ENCODE measurements at places on chromosomes 16 and 17.
A peak's percentile ranks its signal among the peaks of the same experiment; 100 is the strongest.

DNA sequence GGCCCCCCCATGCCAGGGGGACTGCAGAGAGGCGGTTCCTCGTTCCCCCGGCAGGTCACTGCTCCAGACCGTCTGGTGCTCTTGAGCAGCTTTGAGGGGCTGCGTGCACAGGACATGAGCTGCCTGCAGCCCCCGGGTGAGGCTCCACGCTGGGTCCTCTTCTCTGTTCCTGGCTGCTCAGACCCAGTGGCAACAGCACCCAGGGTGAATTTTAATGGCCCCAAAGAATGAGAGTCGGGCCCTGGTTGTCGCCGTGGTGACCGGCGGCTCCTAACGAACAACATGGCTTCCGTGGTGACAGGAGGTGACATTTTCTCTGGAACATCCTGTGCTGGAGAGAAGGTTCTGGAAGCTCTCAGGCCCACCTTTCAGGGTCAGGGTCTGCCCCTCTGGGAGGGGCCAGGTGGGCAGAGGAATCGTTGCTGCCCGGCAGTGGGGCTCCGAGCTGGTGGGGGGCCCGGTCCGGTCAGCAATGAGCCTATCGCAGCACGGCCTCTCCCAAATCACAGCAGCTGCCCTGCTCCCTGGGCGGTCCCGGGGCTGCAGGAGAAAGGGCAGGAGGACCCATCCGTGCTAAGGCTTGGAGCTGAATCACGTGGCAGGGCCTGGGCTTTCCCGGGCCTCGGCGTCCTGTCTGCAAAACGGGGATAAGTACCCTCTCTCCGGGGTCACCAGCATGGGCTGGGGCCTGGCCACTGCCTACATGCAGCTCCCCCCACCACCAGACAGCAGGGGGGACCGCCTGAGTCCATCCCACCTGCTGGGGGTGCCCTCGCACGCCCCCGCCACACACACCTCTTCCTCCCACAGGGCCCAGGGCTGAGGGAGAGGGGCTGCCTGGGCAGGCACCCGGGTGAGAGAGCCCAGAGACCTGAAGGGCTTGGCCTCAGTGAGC is 3.4 kb upstream of the C1QTNF8 start:
- no peaks in the 10 kb centered on the region for H3K27me3 ChIP-seq
- DNase-seq = peak; percentile 63
- H3K4me1 ChIP-seq = peaks cover 6% of the 10 kb centered on the region
- no peaks in the 10 kb centered on the region for H3K36me3 ChIP-seq
- H3K4me3 ChIP-seq = no peak overlapping the region

DNA sequence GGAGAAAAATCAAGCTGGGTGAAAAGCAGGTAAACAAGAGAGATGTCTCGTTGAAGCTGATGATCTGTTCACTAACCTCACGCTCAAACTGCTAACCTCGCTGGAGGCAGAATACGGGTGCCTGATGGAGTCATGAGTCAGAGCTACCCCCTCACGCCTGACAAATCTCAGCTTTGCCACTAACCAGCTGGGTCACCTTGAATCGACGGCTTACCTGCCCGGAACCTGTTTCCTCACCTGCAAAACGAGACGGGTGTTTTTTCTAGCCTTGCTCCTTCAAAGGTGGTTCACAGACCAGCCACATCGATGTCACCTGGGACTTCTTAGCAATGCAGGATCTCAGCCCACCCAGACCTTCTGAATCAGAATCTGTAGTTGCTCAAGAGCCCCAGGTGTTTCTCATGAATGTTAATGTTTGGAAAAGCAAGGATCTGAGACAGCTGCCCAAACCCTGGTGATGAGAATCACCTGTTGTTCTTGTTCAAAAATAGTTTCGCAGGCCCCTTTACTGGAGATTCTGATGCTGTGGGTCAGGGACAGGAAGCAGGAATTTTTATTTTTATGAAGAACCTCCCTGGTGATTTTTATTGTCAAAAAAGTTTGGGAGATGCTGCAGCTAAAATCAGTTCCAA is 56.9 kb downstream of the MARCHF10 start:
- H3K27me3 ChIP-seq = no peaks in the 10 kb centered on the region
- no peak overlapping the region for H3K4me3 ChIP-seq
- H3K36me3 ChIP-seq = no peaks in the 10 kb centered on the region
- no peaks in the 10 kb centered on the region for H3K4me1 ChIP-seq
- DNase-seq = no peak

GRCh38 chr17:43701318-43701743 is 39.6 kb upstream of the MEOX1 start:
- H3K36me3 ChIP-seq = no peaks in the 10 kb centered on the region
- peaks cover 14% of the 10 kb centered on the region for H3K4me1 ChIP-seq
- H3K27ac ChIP-seq = no peak overlapping the region
- H3K4me3 ChIP-seq = no peak overlapping the region
- DNase-seq = peak; percentile 43

DNA sequence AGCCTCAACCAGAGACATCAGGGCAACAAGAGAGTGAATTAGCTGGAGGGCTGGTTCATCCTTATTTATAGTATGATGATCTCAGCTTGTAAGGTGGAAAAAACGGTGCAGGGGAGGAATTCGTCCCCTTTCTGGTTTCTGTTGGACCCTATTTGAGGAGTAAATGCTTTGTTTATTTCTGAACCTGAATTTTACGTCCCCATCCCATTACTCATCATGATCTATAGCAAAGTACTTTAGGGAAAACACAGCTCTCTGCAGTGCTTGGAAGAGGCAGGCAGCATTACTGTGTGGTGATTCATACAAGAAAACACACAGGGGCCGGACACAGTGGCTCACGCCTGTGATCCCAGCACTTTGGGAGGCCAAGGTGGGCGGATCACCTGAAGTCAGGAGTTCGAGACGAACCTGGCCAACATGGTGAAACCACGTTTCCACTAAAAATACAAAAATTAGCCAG is 8.0 kb upstream of the VAT1L start:
- H3K27me3 ChIP-seq = no peaks in the 10 kb centered on the region
- no peak overlapping the region for H3K4me3 ChIP-seq
- H3K4me1 ChIP-seq = no peaks in the 10 kb centered on the region
- DNase-seq = no peak
- H3K36me3 ChIP-seq = no peaks in the 10 kb centered on the region

DNA sequence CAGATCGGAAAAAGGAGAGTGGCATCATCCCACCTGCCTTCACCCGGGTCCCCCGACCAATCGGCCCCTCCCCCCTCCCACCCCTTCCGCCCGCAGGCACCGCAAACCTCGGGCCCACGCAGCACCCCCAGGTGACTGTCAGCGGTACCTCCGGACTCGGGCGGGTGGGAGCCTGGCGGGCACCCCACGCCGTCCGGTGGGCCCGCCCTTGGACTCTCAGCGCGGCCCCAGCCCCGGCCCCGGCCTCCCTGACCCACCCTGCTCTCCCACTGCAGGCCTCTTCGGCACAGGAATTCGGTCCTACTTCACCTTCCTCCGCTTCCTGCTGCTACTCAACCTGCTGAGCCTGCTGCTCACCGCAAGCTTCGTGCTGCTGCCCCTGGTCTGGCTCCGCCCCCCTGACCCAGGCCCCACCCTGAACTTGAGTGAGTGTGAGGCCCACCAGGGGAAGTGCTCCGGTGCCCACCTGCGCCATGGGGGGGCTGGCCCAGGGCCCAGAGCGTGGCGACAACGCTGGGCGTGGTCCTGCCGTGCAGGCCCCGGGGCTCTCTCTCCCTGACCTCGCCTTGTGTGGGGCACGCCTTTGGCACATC is 1.6 kb downstream of the TMC8 start:
- DNase-seq = peak; percentile 90
- no peaks in the 10 kb centered on the region for H3K36me3 ChIP-seq

DNA sequence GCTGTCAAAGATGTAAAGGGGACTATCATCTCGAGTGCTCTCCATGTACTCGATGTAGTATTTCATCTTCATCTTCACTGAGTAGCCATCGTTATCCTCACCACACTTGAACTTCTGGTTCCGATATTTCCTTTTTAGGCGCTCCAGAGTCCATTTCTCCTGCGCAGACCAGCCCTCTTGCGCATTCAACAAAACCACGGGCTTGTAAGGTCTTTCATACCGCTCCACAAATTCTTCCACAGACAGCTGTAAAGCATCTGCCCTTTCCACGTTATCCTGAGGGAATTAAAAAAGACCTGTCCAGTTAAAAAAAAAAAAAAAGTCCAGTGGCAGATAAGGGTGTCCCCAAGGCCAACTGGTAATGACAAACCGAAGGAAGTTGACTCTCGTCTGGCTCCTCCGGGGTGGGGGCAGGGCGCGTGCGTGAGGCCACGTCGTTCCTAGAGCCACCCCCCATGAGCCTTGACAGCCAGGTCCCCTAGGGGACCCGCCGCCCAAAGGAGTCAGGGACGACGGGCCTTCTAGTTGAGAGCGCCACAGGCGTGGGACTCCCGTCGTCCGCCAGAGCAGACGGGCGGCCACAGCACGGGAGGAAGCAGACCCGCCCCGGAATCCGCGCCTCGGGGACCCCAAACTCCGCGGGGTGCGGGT is 701 bp downstream of the JMJD6 start:
- peaks cover 36% of the 10 kb centered on the region for H3K36me3 ChIP-seq
- H3K27me3 ChIP-seq = no peaks in the 10 kb centered on the region
- peak; percentile 88 for DNase-seq
- peak overlapping the region; percentile 81 for H3K4me3 ChIP-seq
- H3K4me1 ChIP-seq = peaks cover 65% of the 10 kb centered on the region

GRCh38 chr17:30584810-30585209 is 107.6 kb downstream of the GOSR1 start:
- no peak overlapping the region for H3K27ac ChIP-seq
- H3K27me3 ChIP-seq = no peaks in the 10 kb centered on the region
- no peak for DNase-seq
- no peaks in the 10 kb centered on the region for H3K4me1 ChIP-seq
- no peaks in the 10 kb centered on the region for H3K36me3 ChIP-seq

- H3K27ac ChIP-seq = peak overlapping the region; percentile 83
- no peaks in the 10 kb centered on the region for H3K36me3 ChIP-seq
- DNase-seq = no peak
- no peaks in the 10 kb centered on the region for H3K27me3 ChIP-seq
- H3K4me1 ChIP-seq = peaks cover 92% of the 10 kb centered on the region
- H3K4me3 ChIP-seq = no peak overlapping the region
Observed at GRCh38 chr17:4509923-4510617, 11.4 kb downstream of the SPNS2 start.

- peaks cover 80% of the 10 kb centered on the region for H3K4me1 ChIP-seq
- no peak for DNase-seq
- no peaks in the 10 kb centered on the region for H3K36me3 ChIP-seq
- H3K27ac ChIP-seq = peak overlapping the region; percentile 78
- H3K4me3 ChIP-seq = no peak overlapping the region
Observed at GRCh38 chr17:45307290-45308015, 9.4 kb downstream of the MAP3K14 start.

All from upper lobe of left lung (tissue), 6 donors.